Neural crest cell (in vitro differentiated cells): ENCODE measurements at places on chromosomes 2 and 18.

- DNase-seq = no peak
Measured at GRCh38 chr18:34873986-34874580, 164.0 kb downstream of the DTNA start.

- DNase-seq = no peak
Measured at GRCh38 chr18:67875060-67875459, 358.5 kb upstream of the DSEL start.

DNA sequence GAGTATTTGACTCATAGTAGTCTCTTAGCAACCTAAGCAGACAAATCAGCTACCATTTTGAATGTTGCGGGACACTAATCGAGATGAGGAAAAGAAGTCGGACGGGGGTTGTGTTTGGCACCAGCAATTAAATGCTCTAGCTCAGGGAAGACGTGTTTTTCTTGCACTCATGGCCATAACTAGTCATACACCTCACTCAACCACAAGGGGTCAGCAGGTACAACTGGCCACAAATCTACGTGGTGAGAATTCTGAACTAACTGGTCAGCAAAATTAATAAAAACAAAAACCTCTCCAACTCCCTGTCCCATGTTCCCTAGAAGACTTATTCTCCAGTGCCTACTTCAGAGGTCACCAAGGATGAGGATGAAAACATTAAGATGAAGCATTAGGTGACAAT, 1467.8 kb downstream of the DPP10 start:
- DNase-seq = peak; percentile 1

DNA sequence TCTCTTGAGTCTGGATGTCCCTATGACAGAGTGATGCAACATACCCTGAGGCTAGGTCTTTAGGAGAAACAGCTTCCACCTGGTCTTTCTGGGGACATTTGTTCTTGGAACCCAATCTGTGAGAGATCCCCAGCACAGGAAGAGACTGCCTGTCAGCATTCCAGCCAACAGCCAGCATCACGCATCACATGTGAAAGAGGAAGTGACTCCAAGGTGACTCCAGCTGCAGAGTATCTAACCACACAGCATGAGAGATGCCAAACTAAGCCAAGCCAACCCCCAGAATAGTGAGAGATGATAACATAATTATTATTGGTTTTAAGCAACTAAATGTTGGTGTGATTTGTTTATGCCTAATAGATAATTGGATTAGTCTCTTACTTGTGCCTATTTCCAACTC, 35.7 kb downstream of the C18orf63 start:
- DNase-seq = no peak

- DNase-seq = no peak
Measured at GRCh38 chr2:3959372-3959771, 256.0 kb downstream of the DCDC2C start.

DNA sequence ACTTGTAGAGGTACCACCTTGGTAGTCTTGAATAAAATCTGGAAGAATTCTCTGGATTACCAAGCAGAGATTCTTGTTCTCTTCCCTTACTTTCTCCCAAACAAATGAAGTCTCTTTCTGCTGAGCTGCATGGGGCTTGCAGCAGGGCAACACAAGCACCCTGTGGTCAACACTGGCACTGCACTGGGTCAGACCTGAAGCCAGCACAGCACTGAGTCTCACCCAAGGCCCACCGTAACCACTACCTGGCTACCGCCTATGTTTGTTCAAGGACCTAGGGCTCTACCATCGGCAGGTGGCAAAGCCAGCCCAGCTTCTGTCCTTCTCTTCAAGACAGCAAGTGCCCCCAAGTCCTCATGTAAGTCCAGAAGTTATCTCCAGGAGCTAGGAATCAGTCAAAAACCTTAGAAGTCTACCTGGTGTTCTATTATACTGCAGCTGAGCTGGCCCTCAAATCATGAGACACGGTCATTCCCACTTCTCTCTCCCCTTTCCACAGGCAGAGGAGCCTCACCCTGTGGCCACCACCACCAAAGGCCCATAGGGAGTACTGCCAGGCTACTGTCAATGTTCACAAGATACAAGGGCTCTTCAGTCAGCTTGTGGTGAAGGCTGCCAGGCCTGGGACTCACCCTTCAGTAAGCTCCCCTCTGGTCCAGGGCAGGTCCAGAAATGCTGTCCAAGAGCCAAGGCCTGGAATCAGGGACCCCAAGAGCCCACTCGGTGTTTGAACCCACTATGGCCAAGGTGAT, 18.4 kb downstream of the VPS54 start:
- no peak for DNase-seq

DNA sequence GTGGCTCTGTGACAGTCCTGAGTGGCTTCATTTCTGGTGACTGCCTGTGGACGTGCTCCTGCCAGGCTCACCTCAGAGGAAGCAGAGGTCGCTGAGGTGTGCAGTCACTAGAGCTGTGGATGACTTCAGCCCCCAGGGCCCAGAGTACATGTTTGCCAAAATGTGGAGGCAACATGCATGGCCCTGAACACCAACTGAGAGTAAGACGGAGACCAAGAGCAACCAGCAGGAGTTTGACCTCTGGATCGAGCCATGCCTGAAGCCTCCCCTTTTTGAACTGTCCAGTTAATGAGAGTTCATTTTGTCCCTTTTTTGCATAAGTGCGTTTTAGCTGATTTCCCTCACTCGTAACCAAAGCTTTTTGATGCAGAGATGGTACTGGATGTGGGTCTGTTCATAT, 184.9 kb downstream of the RTP5 start:
- no peak for DNase-seq

DNA sequence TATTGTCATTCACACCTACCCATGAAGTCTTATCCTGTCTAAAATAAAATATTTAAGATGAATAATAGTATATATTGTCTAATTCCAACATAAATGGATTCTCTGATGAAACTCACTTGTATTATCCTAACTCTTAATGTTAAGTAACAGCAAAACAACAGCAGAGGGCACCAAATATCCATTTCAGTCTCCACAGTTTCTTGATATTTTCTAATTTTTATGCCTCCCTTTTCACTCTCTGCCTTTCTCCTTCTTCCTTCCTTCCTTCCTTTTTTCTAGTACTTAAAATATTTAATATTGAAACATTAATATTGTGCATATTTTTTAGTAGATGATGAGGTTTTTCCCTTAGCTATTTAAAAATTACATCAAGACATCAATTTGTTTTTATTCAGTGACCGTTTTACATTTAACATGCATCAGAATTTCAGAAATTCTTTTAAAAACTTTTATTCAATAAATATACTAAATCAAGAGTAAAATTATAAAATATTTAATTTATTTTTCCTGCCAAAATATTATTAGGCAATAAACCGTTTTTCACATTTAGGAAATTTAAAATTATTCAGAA, 97.6 kb downstream of the WDR7 start:
- peak; percentile 8 for DNase-seq

DNA sequence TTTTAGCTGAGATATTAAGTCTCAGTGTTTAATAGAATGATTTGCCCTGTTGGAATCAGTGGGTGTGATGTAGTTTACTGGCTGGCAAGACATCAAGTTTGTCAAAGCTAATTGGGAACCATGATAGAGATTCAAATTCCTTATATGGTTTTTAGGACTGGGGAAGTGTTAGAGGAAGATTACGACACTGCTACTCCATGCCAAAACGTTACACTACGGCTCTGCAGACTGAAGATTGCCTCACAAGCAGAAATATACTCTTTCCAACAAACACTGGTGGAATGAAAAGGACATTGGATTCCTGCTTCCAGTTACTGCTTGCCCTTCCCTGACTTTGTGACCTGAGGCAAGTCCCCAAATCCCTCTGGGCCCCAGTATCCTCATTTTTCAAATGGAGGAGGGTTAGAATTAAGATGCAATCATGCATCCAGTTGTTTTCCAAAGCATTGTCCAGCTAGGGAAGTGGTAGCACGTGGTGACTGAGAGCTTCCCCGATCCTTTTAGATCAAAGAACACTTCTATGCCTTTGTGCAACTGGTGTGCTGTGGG, 147.6 kb downstream of the CDC42EP3 start:
- no peak for DNase-seq

DNA sequence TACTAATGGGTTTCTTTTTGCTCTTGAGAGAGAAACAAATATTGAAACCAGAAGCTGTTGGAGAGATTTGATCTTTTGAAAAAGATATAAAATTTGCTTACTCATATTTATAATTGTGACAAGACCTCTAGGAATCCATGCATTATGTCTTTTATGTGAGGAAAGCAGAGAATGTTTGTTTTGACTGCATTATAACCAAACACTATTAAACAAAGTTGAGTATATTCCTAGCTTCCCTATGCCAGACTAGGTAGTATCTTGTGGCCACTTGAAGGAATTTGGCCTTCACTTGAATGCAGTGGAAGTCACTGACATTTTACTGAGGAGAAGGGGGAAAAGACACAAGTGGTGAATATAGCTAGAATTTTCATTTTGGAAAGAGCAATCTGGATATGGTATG, 521.8 kb upstream of the ZEB2 start:
- DNase-seq = no peak

DNA sequence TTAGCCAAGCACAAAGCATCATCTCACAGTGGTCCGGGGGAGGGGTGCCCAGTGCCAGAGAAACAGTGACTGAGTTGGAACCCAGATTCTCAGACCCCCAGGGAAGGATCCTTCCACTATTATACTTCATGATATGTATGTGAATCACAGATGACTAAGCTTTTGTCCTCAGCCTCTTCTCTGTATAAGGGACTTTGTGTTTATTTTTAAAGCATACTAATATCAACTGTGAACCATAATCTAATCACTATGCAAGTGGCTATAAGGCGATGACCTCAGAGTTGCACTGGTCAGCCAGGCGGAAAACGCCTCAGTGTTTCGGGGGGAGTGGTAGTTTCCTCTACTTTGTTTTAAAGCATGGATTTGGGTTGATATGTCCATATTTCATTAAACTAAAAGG, 160.4 kb upstream of the TMEM200C start:
- no peak for DNase-seq

DNA sequence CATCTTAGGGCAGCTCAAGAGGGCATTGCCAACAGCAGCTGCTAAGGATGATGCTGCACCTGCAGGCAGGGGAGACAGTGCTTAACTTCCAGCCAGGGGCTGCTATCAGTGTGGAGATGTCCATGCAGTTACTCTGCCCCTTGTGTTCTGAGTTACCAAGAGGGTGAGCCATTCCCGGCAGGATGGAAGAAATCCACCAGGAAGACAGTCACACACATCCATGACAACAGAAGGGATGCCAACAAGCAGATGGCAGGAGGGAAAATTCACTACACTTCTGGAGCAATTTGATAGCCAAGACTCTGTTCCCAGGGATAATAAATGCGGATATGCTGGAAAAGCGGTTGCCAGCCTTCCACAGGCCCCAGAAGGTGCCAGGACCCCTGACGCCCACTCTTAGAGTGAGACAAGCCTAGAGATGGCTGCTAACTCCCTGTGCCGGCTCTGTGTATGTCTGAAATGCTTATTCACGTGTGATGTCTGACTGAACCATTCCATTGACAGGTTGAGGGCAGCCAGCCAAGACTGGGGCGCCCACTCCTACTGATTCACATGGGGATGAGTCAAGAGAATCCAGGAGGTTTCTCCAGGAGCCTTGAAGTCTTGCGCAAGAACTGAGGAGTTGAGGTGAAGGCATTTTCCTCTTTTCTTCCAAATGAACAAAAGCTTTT, 24.5 kb downstream of the LOXHD1 start:
- DNase-seq = no peak
